ENCODE measurements at places on chromosomes 1 and 21.

DNA sequence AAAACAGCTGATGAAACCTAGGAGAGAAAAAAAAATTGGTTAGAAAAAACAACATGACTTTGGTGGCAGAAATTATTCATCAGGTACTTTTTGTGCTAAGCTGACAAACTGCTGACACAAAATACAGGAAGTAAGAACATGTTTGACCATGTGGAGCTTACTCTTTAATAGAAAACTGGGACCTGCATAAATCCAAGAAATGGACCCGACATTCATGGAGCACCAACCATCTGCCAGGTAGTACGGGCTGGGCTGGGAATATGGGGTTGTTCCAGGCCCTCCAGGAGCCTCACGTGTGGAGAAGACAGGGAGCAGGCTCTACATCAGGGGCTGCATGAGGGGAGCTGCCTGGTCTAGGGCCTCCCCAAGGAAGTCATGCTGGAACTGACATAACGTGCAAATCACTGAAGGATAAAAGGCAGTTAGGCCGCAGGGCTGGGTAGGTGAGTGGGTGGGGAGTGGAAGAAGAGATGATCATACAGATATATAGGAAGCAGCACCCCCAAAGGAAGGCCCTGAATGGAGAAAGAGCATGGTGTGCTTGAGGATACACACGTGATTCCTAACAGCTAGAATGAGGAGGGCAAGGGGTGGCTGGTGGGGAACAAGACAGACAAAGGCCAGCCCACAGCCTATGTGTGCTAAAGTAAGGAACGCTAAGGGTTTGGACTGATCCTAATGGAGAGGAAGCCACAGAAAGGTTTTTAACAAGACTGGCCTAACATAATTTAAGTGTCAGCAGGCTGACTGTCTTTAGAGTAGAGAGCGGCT lies 26.1 kb downstream of the CD58 start:
- DNase-seq, result no peak

GRCh38 chr1:97738270-97738669 lies 182.6 kb downstream of the DPYD start:
- DNase-seq, result no peak

- DNase-seq, result no peak
These were observed 180.0 kb downstream of the CDC7 start for GRCh38 chr1:91680556-91681155.

DNA sequence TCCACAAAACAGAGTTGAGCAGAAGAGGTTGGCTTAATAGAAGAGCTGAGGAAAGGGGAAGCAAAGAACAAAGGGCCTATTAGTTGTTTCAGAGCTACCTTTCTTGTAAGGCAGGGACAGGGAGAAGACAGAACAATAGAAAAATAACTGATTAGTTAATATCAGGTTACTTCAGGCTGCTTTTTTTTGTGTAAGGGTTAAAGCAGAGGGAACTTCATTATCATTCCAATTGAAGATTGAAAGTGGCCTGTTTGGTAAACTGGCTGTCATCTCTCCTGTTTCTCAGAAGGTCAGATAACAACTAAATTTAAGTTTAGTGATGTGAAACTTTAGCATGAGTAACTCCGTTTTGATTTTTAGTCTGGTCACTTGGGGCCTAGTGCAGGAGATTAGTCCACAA lies 22.3 kb downstream of the CDC42 start:
- no peak for DNase-seq

- peak; percentile 92 for DNase-seq
These were observed 29.6 kb upstream of the CCN1 start for GRCh38 chr1:85550784-85551516.

- peak; percentile 45 for DNase-seq
These were observed 3.6 kb upstream of the INAVA start for GRCh38 chr1:200890818-200891773.

DNA sequence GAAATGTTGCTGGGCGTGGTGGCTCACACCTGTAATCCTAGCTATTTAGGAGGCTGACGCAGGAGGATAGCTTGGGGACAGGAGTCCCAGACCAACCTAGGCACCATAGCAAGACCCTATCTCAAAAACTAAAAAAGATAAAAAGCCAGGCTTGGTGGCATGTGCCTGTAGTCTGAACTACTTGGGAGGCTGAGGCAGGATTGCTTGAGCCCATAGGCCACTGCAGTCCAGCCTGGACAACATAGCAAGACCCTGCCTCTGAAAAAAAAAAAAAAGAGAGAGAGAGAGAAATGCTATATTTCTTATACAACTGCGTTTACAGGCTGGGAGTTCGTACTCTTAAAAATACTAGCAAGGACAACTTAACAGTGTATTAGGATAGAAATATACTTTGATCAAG lies 46.2 kb upstream of the SPOCD1 start:
- no peak for DNase-seq

DNA sequence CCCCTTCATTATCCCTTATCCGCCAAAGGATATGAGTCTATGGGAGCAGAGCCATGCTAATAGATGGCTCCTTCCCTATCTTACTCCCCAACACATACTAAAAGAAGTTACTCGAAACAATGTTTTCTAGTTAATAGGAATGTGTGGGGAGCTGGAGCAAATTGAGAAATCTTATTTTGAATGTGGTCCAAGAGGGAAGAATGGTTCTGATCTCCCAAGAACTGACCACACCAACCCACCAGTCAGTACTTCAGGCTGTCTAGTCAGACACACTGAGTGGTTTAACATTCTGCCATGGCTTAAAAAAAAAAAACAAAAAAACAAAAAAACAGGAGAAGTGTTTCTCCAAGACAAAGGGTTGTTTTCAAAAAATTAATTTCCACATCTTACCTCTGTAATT lies 31.5 kb upstream of the DNASE2B start:
- peak; percentile 85 for DNase-seq

DNA sequence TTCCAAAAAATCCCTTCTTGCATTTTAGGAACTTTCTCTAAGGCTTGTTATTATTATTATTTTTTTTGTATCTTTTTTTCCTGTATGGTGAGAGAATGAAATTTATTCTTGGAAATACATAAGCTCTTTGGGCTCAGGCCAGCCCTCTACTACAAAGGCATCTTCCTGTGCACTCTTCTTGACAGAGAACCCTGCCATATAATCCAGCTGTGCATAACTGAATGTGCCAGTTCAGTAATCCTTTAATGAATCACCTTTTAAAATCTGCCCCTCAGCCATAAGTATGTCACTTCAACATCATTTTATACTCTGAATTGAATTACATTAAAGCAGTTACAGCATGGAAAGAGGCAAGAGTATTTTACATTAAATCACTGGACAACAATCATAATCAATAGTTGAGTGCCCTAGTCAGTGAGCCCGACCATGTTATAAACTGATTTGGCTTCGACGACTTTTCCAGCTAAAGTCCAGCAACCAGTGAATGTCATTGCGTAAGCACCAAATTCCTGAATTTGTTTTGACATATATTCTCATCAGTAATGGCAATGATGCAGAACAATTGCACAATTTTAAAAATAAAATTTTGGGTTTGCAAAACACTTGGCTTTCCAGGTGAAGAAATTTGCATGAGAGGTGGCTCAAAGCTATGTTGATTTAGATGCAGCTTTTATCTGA lies 59.2 kb upstream of the KCNK2 start:
- peak; percentile 61 for DNase-seq

DNA sequence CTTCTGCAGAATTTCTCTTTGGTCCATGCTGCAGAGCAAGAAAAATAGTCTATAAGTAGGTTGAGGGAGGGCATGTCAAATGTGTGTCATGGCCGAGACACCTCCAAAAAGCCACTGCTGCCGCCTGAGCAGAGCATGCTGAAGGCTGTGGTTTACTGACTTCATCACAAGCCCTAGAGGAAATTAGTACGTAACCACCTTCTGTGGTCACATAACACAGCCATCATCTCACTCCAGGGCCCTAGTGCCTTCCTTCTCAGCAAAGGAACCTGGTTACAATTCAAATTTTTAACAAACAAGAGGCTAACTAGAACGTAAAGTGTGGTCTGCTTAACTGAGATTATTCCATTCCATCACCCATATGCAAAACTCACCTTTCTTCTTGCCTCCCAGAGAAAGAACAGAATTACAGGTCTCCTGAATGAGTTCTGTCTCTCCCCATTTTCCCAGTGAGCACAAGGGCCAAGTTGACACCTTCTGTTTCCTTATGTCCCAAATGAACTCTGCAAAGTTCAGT lies at the start of gene PTPN22:
Gene PTPN22, minus strand, starts transcription at position 116 of the 517 bp plus-strand sequence.
- peak; percentile 84 for DNase-seq

DNA sequence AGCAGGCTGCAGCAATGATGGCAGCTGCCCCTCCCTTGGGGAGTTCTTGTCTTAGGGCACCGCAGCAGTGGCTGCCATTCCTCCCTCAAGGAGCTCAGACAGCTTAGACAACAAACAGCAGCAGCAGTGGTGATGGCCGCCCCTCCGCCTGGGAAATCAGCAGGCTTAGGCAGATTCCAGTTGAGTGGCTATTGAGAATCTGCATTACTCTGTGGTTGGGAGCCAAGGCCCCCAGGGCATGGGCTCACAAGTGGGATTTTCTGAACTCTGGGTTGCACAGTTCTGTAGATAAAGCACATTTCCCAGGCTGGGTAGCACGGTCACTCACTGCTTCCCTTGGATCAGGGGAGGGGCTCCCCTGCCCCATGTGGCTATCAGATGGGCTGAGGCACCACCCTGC lies 1280.7 kb upstream of the TMPRSS15 start:
- DNase-seq, result no peak

GRCh38 chr1:119046785-119047438 lies 58.8 kb upstream of the TBX15 start:
- peak; percentile 17 for DNase-seq

GRCh38 chr21:27495836-27496235 lies 528.9 kb upstream of the ADAMTS5 start:
- no peak for DNase-seq

- DNase-seq, result no peak
These were observed 11.5 kb downstream of the TRAPPC3 start for GRCh38 chr1:36137776-36138175.

GRCh38 chr1:63731117-63732043 lies 42.4 kb upstream of the ROR1 start:
- peak; percentile 100 for DNase-seq

- no peak for DNase-seq
These were observed 75.9 kb upstream of the CACYBP start for GRCh38 chr1:174923820-174924219.

- no peak for DNase-seq
These were observed 28.8 kb downstream of the SLC5A9 start for GRCh38 chr1:48251323-48251722.

DNA sequence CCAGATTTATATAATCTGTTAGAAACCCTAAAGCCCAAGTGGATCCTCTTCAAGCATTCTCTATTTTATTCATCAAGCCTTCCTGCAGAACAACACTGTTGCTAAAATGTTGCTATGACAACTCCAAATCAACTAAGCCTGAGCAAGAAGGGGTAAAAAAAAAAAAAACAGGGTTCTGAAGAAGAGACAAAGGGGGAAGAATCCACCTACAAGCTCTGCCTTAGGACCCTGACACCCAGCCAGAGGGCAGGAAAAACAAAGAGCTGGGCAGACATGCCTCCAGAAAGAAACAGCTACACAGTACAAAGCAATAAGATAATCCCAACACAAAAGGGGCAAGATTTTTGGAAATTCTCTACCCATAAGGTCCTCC lies 1.3 kb downstream of the USF1 start:
- peak; percentile 19 for DNase-seq

DNA sequence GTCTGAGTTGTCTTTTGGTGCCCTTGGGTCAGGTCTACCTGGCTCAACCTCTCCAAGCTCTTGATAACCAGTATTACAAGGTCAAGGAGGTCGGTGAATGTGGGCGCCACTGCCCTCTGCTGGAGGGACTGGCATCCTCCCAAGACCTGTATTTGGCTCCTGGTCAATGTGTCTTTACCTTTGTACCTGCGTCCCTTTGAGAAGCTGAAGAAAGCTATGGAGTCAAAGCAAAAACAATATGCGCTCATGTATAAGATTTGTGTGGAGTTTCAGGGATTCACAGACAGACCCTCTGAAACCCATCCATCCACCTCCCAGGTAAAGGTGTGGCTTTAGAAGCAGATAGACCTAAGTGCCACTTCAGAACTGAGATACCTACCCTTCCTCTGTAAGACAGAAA lies 61.8 kb upstream of the NBL1 start:
- DNase-seq, result no peak

- DNase-seq, result no peak
These were observed 3.4 kb upstream of the FCRL3 start for GRCh38 chr1:157703981-157704380.

DNA sequence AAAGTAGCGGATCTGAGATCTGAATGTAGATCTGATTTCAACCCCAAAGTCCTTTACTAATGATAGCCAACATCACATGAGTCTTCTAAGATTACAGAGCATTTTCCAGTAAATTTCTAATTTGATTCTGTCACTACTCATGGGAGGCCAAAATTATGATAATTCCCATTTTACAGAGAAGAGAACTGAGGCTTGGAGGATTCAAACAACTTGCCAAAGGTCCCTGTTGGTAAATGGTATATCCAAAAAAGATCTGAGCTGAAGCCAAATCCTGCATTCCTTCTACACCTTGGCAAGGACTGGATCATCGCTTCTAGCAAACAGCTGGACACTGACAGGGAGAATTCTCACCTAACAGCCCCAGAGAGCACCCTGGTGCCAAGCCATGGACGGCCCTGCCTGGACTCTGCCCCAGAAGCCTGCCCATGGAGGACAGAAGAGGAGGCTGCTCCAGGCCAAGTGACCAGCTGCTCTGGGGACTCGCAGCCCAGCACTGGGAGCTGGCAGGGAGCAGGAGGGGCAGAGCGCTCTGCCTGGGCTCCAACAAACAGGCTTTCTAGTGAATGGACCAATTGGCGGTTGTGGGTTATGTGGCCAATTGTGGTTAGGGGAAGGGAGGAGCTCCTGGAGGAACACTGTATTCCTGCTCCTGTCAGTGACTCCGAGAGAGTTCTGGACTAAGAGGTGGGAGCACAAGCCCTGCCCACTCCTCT lies 6.4 kb upstream of the CSF1 start:
- DNase-seq, result peak; percentile 63

DNA sequence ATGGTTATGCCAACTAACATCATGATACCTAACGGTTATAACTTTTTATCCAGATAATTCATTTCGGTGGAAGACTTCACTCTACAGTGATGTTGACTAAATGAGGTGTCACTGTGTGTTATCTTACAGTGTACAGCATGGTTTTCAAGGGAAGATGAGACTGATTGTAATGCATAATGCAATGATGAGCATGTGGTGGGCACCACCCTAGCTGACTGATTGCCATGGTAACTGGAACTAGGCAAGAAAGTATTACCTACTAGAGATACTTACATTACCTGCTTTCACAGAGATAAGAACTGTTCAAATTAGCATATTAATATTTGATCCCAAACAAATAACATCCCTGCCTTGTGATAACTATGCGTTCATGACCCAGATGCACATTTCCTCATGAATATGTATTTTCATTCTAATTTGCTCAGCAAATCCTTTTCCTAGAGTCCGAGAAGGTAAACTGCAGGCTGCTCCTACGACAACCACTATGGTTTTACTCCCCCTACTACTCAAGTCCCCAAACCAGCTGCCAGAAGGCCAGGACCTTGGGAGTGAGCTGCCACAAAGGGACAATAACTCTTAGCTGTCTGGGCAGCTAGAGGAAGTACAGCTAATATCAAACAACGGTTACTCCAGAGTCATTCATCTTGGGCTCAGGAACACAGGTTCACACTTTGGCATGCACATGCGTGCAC lies 29.2 kb downstream of the TRABD2B start:
- no peak for DNase-seq

GRCh38 chr1:19067182-19067911 lies 110.9 kb upstream of the IFFO2 start:
- DNase-seq, result peak; percentile 75
